ENCODE measurements at places on chromosomes 13 and 19.

- no peak for DNase-seq
Observed at GRCh38 chr13:37090912-37091311, 14.6 kb downstream of the CSNK1A1L start.

DNA sequence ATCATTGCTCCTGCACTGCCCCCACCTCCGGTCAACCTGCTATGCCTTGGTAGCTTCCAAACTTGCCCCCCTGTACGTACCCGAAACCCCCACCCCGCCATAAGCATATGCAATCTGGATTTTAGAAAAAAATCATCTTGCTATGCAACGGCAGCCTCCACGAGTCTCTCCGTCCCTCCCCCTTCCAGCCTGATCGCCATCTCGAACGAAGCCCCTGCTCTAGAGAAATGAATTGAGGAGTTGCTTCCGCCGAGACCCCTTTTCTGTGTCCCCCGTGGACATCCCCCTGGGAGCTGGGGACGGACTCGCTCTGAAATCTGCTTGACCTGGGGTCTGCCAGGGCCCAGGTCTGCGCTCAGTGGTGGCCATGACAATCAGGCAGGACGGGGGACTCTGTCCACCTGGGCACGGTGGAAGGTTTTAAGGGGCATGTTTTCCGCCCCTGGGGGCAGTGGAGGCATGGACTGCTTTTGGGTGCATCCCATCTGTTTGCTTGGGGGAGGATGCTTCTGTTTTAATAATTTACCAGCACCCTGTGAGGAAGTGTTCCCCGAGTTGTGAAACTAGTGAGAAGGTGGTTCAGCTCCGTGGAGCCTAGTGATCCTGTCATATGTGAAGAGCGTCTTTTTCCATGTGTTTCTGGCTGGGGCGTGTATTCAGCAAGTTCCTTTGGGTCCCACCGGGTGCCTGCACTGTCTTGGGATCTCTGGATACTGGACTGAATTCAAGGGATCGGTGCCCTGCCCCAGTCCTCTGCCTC, 1.0 kb downstream of the KDM4B start:
- peak; percentile 58 for DNase-seq

DNA sequence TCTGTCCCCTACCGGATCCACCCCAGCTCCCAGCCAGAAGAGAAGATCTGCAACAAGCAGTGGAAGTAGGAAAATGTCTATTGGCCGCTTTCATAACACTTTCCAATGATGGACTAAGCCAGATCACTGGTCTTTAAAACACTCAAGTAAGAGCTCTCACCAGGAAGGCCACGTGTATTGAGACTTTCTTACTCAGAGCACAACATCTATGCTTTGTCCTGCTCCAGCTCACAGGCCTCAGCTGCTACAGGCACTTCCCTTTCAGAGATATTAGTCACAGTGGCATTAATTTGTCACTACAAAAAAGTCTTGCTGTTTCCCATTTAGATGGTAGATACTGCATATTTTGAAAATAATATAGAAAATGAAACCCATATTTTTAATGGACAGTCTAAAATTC, 164.2 kb downstream of the ABCC4 start:
- DNase-seq, result peak; percentile 58

- no peak for DNase-seq
Observed at GRCh38 chr13:60509601-60510386, 112.8 kb downstream of the TDRD3 start.

- no peak for DNase-seq
Observed at GRCh38 chr19:42235181-42235580, 7.2 kb downstream of the GSK3A start.

DNA sequence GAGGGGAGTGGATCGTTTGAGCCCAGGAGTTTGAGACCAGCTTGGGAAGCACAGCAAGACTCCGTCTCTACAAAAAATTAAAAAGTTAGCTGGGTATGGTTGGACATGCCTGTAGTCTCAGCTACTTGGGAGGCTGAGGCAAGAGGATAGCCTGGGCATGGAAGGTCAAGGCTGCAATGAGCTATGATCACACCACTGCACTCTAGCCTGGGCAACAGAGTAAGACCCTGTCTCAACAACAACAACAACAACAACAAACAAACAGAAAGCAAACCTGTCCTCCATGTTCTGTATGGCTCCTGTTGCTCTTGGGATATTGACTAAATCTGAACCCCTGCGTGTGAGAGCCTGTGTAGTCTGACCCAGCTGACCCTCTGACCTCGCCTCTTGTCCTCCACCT, 14.9 kb downstream of the CEBPA start:
- DNase-seq, result no peak

- no peak for DNase-seq
Observed at GRCh38 chr19:12159773-12160414, 3.0 kb upstream of the ZNF136 start.

DNA sequence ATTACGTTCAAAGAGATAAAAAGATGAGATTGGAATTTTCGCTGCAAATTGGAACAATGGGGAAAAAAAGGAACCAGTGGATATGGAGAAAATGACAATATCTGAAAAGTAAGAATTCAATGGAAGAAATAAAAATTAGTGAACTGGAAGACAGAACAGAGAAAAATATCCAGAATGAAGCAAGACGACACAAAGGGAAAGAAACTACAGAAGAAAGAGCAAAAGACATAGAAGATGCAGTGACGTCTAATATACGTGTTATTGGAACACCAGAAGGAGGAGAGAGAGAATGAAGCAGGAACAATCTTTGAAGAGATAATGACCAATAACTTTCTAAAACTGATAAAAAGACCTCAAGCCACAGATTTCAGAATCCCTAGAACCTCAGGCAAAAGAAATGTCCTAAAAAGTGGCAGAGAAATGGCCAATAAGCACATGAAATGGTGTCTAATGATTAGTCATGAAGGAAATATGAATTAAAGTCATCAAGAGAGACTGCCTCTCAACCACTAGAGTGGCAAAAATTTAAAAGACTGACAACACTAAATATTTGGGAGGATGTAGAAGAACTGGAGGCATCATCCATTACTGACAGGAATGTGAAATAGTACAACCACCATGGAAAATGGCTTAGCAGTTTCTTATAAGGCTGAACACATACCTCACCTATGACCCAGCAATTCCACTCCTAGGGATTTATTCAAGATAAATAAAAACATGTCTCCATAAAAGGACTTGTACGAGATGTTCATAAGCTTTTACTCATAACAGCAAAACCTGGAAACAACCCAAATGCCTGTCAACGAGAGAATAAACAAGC, 56.5 kb downstream of the GADD45B start:
- DNase-seq, result no peak

GRCh38 chr19:4415352-4415751, 12.9 kb downstream of the CHAF1A start:
- DNase-seq, result no peak

DNA sequence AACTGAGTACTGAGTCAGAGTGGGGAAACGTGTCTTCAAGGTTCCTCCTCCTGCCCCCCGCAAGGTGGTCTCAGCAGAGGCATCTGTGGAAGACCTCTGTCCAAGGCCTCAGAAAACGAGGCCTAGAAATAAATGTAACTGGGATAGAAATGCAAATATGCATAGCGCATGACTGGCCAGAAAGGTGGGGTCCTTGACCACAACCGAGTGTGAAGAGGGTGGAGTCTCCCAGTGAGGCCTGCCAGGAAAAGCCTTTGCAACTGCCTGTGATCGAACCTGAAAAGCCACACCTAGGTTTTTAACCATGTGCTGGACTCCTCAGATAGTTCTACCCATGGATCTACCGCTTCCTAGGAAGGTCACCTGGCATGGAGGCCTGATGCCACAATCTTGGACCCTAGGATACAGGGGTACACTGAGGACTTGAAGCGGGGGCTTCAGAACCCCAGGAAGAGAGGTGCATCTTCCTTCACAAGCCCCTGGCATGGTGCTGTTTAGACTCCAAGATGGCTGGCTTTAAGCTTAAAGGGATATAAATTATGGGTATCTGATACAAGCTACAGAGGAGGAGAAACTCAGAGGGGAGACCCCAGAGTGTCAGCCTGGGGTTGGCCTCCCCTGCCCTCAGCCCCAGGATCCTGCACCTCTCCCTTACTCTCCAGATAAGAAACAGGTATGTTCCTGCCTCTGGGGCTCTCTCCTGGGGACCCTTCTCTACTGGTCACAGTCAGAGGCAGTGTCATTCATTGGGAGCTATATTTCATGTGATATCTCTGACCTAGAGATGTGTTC, 18.3 kb upstream of the SIGLEC6 start:
- DNase-seq, result no peak

GRCh38 chr13:106262886-106263285, 272.6 kb downstream of the EFNB2 start:
- no peak for DNase-seq

Measured in suppressor macrophage treated with lipopolysaccharide for 1 hour (primary cell).